ENCODE measurements at places on chromosomes 4 and X.

DNA sequence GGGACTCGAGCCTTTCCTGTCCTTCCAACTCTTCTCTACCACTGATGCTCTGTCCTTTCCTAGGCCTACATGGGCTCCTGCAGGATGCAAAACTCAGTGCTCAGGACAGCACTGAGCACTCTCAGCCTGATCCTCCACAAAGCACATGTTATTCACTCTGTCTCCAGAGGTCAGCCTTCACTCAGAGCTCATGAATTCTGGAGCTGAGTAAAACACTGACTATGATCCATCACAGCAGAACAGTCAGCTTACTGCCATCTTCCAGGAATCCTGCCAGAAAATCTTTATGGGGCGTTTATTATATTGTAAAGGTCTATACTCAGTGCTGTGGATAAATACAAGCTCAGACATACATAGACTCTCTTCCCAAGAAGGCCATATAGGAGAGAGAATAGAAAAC lies 121.5 kb upstream of the CPEB2 start:
- DNase-seq = no peak

GRCh38 chrX:46873746-46874145 lies 36.9 kb downstream of the RP2 start:
- DNase-seq = no peak

- no peak for DNase-seq
Observed at GRCh38 chr4:40251366-40251765, 54.5 kb downstream of the RHOH start.

DNA sequence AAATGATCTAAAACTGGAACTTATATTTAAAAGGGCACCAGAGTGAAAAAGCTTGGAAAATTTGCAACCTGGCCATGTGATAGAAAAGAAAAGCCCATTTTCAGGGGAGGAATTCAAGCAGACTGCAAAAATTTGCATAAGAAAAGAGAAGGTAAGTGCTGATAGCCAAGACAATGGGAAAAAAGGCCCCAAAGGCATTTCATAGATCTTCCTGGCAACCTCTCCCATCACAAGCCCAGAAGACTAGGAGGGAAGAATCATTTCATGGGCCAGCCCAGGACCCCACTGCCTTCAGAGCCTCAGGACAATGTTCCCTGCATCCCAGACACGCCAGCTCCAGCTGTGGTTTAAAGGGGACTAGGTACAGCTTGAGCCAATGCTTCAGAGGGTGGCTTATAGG lies 887.3 kb upstream of the DIAPH2 start:
- no peak for DNase-seq

- no peak for DNase-seq
Observed at GRCh38 chr4:105147553-105148161, 981 bp downstream of the TET2 start.

DNA sequence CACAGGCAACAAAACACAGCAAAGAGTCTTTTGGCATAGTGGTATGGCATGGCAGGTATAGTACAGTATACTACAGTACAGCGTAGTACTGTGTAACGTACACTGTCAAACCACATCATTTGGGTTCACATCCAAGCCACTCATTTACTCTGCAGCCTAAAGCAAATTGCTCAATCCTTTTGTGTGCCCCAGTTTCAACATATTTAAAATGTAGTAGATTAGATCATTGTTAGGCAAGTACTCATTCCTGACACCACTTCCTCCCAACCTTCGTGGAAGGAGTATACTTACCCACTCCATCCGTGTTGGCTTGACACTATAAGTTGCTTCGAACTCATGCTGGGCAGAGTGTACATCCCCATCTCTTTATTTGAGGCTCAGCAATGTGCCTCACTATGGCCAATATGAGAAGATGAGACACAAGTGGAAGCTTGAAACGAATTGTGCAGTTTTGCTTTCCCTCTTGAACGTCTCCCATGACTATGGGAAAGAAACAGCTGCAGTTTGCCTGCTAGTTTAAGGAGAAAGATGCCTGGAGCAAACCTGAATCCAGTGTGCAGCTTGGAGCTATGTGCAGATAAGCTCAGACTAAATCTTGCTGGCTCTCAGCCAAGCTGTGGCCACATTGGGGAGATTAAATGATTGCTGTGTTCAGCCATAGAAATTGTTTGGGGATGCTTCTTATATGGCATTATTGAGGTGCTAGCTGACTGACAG lies 85.7 kb upstream of the TBL1X start:
- DNase-seq = no peak

- DNase-seq = no peak
Observed at GRCh38 chr4:41069257-41069656, 145.1 kb downstream of the APBB2 start.

DNA sequence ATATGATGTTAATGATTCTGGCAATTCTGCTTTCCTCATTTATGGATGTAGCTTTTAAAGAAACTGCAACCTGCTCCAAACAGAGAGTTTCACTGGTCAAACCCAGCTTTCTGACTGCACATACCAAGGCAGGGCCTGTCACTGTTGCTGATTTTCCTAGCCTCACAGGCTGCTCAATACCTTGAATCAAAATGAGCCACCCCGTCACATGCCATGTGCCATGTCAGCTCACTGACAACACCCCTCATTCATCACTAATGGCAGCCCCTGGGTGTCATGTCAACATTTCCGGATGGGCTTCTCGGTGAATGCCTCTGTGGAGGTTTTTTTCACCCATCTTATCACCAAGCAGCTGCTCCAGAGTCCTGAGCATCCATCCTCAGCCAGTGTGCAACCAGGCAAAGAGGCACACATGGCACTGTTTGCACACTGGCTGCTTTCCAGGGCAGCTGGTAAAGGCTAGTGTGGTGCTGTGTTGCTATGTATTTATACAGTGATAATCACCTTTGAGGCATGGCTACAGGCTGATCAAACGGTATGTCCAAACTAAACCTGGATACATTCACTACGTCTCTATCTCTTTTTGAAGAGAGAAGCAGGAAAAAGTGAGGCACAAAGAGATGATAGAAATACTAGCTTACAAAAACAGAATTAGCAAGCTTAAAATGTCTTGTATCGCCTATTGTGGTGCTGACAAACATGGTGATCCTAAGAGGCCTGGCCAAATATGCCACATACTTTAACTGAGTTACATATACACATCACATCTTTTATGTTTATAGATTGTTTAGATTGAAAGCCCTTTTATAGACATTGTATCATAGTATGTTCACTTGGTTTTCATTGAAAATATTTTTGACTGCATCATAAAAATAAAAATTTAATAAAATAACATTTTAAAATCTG lies 94.6 kb upstream of the INPP4B start:
- DNase-seq = peak; percentile 74

DNA sequence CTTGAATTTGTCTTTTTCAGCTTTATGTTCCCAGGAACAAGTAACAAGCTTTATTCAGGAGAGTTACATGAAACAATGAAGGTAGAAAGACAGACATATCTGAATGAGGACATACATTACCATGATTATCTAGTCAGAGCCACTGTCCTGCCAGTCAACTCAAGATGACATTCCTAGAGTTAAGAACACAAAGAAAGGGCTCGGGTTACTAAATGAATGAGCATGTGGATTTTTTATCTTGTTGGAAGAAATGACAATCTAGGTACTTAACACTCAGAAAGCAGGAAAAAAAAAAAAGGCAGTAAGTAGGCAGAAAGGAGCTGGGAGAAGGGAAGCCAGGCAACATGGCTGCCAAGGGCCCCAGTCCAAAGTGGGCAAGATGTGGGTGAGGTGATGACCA lies 28.0 kb upstream of the PACRGL start:
- DNase-seq = no peak

DNA sequence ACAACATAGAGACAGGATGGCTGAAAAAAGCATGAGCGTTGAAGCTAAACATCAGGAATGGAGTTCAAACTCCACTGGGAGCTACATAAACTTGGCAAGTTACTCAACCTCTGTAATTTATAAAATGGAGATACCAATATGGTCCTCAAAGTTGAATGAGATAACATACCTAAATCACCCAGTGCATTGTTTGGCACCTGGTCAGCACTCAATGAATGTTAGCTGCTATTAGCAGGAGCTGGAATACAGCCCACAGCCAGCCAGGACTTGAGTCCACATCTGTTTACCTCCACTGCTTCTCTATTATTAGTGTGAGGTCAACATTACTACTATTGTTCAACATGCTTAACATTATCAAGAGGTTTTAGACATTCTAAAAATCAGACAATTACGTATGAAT lies 97.9 kb downstream of the NR3C2 start:
- peak; percentile 32 for DNase-seq

DNA sequence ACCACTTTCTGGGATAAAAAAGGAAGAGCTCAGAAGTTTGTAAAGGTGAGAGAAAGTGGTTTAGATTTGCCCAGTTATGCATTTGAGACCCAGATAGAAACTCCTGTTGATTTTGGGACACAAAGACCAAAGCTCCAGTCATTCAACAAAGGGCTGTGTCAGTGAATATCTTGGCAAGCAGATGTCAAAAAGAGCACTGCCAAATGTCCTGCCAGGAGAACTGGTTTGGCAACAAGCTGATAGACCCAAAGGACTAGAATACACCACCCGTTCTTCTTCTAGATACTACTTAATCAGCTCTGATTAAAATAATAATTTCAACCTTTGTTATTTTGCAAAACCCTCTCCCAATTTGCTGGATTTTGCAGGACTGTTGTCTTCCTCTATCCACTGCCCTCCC lies 121.4 kb downstream of the NHS start:
- no peak for DNase-seq

DNA sequence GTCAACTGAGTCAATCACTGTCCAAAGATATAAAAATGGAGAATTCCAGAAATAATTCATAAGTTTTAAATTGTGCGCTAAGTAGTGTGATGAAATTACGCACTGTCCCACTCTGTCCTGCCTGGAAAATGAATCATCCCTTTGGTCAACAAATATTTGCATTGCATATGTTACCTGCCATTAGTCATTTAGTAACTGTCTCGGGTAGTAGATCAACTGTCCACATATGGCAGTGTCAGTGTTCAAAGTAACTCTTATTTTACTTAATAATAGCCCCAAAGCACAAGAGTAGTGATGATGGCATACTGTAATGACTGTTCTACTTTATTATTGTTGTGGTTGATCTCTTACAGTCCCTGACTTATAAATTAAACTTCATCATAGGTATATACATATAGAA lies 3.4 kb downstream of the YTHDC1 start:
- DNase-seq = no peak

GRCh38 chr4:16627999-16628398 lies 270.4 kb downstream of the LDB2 start:
- no peak for DNase-seq

DNA sequence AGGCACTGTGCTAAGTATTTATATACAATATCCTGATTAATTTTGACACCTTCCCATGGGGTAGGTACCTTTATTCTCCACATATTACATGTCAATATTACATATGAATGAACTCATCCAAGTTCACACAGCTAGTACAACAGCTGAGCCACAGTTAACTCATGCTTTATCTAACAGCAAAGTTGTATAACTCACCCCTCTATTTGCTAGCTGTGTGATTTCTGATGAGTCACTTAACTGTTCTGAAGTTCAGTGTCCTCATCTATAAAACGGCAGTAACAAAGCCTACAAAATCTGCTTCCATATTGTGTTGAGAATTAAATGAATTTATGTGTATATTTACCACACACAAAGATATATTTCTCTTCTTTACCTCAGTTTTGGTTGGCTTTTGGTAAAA lies 48.2 kb upstream of the KDR start:
- DNase-seq = no peak

- DNase-seq = no peak
Observed at GRCh38 chr4:26992657-26993361, 132.2 kb downstream of the STIM2 start.

GRCh38 chr4:8851321-8852117 lies 20.1 kb downstream of the HMX1 start:
- DNase-seq = no peak

DNA sequence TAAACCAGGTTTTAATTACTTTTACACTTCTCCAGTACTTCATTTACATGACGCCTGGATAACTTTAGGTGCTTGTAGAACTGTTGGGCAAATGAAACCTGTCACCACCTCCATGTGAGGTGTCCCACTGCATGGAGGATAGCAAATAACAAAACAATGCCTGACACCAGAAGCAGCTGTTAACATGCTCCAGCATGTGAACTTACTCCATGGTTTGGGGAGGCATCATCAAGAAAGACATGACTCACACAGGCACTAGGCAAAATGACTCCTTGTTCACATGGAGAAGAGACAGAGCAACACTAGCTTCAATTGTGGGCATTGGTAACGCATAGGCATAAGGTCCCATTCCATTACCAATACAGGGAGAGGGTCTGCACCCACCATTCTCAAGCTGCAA lies 198.1 kb upstream of the F9 start:
- no peak for DNase-seq

DNA sequence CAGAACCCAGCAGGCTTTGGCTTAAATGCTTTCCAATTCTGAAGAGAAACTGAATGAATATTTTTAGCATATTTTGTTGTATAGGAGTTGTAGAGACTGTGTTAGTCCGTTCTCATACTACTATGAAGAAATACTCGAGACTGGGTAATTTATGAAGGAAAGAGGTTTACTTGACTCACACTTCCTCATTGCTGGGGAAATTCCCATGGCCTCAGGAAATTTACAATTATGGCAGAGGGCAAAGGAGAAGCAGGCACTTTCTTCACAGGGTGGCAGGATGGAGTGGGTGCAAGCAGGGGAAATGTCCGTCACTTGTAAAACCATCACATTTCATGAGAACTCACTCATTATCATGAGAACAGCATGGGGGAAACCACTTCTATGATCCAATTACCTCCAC lies 291.7 kb downstream of the PACRGL start:
- DNase-seq = no peak

GRCh38 chr4:154137320-154137905 lies 348.5 kb upstream of the SFRP2 start:
- DNase-seq = no peak

GRCh38 chrX:151974336-151975227 lies at the start of gene GABRE:
TSS of gene GABRE (minus strand) at chrX:151974676. CDS start at chrX:151974625, 51 bp downstream.
- DNase-seq = peak; percentile 34

DNA sequence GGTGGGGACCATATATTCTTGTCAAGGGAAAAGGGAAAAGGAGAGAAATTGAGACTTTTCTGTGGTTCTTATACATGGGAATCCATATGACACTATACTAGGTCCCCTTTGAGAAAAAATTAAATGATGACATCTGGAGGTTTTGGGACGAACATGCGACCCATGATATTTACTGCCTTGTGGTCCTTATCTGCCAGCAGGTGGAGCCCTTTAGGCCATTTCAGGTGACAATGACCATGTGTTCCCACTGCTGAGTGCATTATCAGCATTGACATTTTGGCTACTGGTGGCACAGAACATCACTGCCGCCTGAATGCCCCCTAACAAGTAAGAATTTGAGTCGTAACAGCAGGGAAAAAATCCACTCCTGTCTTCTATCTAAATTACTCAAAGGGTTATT lies 843.4 kb downstream of the FSTL5 start:
- DNase-seq = no peak

- DNase-seq = no peak
Observed at GRCh38 chr4:2795893-2796848, 3.3 kb downstream of the SH3BP2 start.

DNA sequence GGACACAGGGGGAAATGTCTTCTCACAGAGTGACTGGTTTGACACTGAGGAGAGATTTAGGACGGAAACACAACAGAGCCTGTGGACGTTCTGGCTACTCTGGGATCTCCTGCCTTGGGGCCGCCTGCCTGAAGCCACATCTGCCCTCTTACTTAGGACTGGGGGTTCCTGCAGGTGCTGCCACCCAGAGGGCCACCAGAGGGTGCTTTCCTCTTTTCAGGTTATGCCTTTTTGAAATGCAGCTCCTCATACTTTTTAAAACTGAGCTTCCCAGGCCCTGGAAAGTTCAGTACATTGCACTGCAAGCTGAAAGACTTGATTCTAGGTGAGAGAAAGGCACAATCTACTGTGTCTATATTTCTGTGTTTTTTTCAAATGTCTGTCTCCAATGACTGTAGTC lies 92.2 kb upstream of the PGRMC2 start:
- no peak for DNase-seq
